OCI-M1 (cell line): ENCODE measurements at places on chromosomes 6 and 20.

- no peak for DNase-seq
These were observed 62.5 kb upstream of the ZNFX1 start for GRCh38 chr20:49340161-49340966.

- no peak for DNase-seq
These were observed 84.5 kb downstream of the CHD6 start for GRCh38 chr20:41533537-41534136.

DNA sequence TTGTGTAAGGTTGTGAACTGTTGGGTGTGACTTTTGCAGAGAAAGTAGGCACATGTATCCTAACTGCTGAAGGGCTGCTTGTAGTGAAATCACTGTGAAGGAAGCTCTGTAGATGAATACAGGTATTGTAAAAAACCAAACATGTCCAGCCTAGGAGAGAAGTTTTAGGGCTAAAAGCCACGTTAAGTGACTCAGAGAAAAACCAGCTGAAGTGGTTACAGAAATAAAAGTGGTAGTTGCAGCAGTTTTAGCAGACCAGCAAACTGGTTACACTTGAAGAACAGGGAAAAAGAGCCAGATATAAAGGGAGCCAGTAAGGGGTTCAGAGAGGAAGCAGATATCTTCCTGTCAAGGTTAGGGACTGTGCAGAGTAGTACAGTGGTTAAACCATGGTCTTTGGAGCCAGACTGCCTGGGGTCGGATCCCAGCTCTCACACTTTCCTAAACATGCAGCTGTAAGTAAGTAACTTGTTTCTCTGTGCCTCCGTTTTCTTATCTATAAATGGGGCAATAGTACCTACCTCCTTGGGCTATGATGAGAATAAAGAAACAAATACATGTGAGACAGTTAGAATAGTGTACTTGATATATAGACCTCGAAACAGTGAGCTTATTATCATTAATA, 33.8 kb upstream of the RNF8 start:
- DNase-seq = no peak

- peak; percentile 37 for DNase-seq
These were observed 16.4 kb upstream of the BLOC1S5 start for GRCh38 chr6:8080362-8081151.

DNA sequence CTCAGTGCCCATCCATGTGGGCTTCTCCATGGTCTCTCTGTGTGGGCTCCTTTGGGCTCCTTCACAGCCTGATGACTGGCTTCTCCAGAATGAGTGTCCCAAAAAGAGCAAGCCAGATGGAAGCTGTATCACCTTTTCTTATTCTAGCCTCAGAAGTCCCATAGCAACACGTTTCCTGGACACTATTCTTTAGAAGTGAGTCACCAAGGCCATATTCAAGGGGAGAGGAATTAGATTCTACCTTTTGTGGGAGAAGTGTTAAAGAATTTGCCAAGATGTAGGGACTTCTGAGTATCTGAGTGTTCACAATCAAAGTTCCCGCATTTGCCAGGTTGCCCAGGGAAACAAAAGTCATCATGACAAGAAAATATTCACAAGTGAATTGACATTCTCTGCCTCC, 20.7 kb upstream of the TBC1D22B start:
- DNase-seq = no peak
